Hematopoietic multipotent progenitor cell treated with erythropoietin and hydrocortisone succinate and interleukin-3 and kit ligand, for 15 days (in vitro differentiated cells): ENCODE measurements at places on chromosomes 2 and 18.

DNA sequence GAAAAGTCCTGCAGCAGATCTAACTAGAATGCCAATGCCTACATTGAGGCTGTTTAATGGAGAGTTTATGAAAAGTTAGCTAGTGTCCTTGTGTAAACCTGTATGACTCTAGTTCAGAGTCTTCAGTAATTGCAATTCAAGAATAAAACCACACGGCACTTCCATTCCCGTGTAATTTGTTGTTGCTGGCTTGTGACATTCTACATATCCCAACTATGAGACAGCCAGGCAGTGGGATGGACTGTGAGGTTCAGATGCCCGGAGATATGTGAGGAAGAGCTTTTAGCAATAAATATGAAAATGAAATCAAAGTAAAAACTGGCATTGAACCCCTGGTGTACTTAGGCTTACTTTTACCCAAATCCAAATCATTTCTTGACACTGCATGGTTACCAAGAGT, 263.4 kb downstream of the NEDD4L start:
- DNase-seq, result no peak

DNA sequence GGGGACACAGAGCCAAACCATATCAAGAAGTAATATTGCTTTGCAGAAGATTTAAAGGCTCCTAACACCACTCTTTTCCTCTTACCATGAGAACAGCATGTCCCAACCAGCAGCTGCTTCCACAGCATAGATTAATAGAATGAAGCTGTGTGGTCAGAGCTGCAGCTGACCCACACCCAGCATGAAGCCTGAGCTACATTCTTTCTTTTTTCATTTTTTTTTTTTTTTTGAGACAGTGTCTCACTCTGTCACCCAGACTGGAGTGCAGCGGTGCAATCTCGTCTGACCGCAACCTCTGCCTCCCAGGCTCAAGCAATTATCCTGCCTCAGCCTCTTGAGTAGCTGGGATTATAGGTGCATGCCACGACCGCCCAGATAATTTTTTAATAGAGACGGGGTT, 289.8 kb downstream of the RAD51AP2 start:
- DNase-seq, result no peak

- DNase-seq, result no peak
Measured at GRCh38 chr2:105394951-105395611, 3.8 kb downstream of the FHL2 start.

DNA sequence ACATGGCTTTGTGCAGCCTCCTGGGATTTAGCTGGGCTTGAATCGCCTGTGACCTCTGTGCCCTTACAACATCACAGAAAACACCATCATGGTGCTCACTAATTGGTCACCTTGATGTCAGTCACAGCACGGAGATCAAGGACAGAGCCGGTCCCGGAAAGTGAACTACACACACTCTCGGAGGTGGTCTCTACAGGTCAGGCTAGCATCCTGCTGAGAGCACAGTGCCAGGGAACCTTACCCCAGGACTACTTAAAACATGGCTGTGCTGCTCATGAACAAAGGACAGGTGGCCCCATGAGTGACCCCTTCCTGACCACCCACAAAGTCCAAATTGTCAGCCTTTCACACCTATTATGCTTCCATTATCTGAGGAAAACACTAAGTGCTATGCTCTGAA, 1782.1 kb upstream of the CELF4 start:
- no peak for DNase-seq

- DNase-seq, result no peak
Measured at GRCh38 chr2:233758849-233759248, 1.2 kb upstream of the UGT1A1 start.

DNA sequence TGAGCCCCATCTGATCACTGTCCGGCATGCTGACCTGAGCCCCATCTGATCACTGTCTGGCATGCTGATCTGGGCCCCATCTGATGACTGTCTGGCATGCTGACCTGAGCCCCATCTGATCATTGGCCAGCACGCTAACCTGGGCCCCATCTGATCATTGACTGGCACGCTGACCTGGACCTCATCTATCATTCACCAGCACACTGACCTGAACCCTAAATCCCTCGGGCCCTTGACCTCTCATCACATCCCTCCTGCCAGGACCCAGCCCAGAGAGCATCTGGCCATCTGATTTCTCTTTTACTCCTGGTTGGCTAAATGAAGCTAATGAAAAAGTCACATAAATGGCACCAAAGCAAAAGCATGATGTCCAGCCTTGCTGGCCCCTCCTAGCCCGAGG, 207.1 kb downstream of the NDUFA10 start:
- no peak for DNase-seq

DNA sequence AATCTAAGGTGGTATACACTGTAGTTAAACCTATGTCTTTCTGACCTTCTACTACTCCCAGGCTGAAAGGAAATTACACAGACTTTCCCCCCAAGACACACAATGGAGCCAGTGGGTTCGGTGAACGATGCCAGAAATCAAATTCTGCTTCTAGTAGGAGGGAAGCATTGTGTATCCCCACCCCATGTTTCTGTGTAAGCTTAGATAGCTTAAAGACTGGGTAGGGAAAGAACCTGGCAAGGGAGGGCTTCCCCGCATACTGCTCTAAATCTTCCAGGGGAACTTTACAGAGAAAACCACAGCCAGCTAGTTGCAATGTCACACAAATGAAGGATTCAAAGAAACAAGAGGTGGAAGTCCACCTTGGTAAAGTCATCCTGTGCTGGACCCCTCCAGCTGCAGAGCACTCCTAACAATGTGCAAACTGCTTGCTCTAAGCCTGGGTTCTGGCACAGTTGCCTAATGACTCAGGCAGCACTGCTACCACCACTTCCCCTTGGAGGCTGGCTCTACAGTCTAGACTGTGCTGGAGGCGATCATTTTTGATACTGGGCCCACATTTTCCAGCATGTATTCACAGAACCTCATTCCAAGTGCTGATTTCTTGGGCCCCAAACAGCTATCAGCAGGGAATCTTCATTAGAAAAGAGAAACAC, 47.5 kb downstream of the TRIB2 start:
- DNase-seq, result no peak

DNA sequence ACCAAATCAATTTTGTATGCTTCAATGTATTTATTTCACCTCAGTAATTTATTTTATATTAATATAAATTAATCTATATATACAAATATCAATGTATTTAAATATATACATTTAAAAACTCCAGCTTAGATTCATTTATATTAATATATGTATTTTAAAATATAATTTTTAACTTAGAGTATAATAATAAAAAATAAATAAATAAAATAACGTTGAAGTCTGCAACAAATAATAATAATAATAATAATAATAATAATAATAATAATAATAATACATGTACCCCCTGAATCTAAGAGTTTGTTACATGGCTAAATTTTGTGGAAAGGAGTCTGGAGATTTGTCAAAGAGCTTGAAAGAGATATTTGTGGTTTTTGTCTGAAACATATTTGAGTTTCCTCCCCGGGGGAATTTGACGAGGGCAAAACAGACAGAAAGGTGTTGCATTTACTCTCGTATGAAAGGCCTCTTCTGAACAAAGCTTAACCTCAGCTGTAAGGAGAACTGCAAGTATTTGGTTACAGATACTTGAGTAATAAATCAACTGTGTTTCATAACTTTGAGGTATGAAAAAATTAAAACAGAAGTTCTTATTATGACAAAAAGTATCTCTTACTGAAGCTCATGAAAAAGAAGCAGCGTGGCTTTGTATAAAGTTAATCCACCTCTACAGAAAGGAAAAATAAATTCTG, 93.4 kb downstream of the CDH19 start:
- no peak for DNase-seq

- DNase-seq, result no peak
Measured at GRCh38 chr2:66433945-66434678, 813 bp upstream of the MEIS1 start.

DNA sequence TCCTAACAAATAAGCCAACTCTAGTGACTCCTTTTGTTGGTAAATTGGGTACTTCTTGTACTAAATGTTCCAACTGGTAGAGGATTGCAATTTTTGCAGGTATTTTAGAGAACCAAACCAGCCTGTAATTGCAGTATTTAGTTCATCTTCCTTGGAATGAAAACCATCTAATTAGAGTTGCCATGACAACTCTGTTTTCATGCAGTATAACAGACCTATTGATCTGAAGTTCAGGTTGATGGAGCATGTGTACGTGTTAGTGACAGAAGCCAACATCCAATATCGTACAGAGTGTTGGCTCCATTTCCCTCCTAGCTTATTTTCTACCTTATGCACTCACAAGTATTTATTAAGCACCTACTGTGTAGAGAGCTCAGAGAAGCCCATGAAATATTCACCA, 176.3 kb upstream of the FOSL2 start:
- DNase-seq, result no peak

DNA sequence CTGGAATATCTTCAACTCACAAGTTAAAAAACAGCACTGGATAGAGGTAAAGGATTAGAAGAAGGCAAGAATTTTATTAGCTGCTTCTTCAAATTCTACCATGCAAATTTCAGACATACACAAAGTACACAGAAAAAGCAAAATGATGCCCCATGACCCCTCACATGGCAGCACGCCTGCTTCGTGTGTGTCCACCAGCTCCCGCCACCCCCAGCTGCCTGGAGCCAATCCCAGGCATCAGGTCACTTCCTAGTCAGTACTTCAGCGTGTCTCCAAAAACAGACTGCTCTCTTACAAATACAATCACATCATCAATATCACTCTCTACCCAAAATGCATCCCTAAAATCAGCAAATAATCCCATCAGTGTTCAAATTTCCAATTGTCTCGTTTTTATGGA, 35.8 kb downstream of the IMPA2 start:
- no peak for DNase-seq

- no peak for DNase-seq
Measured at GRCh38 chr2:131036269-131036668, 57.0 kb downstream of the FAM168B start.

DNA sequence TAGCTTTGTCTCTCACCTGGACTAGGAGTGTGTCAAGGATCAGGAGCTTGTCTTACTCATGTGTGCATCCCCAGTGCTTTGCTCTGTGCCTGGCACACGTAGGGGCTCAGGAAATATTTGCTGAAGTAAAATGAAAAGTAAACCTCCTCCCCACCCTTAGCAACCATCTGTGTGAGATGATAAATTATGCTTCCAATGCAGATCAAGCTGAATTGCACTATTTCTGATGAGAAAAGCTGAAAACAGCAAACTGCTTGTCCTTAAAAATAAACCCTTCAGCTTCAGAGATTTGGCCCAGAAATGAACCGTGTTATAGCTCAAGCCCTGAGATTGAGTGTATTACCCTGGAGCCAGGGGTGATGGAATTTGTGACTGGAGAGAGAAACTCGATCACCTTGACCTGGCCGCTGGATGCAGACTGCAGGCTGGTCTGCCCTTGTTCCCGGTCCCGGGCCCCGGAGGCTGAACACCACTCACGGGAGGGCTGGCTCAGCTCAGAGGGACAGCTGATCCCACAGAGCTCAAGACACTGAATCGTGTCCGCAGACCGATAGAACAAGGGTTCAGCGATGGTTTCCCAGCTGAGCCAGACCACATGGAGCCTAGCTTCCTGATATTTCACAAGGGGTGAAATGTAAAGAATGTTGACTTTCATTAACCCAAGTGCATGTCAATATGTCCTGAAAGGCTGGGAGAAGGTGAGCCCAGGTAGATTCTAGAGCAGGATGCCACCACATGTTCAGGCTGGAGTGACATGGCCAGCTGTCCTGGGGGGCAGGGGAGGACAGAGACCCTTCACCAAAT, 50.5 kb downstream of the DDX1 start:
- DNase-seq, result no peak

DNA sequence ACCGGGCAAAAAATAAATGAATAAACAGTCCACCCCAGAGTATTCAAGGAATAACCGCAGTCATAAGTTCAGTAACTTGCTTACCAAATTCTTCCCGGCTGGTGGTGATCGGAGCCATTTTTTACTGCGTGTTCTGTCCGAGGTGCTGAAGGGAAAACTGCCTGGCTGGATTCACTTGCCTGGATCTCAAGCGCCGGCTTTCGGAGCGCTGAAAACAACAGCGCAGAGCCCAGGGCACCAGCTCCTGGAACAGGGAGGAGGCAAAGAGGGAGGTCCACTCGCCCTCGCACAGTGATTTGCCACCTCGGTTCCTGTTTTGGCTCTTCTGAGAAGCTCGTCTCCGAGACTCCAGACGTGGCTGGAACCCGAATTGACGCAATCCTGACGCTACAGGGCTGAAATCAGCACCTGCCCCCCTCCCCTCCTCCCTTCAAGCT, at the start of gene SYT4:
Gene SYT4, minus strand, starts transcription at position 327 of the 437 bp plus-strand sequence. Its CDS starts 209 bp downstream, at position 118.
- no peak for DNase-seq

DNA sequence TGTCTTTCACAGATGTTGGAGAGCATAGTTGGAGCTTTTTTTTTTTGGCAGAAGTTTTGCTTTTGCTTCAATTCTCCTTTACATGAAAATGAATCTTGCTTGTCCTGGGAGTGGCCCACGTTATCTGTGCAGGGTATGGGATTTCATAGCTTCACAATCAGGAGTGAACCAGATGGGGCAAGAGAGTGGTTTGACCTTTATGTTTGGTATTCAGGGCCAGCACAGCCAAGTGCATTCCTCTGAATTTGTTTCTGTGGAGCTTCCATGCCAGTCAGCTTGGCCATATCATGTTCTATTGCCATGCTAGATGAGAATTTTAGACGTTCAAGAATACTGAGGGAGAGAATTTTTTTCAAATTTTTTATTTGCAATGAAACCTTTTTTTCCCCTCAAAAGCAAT, 116.6 kb downstream of the PRPF40A start:
- no peak for DNase-seq

DNA sequence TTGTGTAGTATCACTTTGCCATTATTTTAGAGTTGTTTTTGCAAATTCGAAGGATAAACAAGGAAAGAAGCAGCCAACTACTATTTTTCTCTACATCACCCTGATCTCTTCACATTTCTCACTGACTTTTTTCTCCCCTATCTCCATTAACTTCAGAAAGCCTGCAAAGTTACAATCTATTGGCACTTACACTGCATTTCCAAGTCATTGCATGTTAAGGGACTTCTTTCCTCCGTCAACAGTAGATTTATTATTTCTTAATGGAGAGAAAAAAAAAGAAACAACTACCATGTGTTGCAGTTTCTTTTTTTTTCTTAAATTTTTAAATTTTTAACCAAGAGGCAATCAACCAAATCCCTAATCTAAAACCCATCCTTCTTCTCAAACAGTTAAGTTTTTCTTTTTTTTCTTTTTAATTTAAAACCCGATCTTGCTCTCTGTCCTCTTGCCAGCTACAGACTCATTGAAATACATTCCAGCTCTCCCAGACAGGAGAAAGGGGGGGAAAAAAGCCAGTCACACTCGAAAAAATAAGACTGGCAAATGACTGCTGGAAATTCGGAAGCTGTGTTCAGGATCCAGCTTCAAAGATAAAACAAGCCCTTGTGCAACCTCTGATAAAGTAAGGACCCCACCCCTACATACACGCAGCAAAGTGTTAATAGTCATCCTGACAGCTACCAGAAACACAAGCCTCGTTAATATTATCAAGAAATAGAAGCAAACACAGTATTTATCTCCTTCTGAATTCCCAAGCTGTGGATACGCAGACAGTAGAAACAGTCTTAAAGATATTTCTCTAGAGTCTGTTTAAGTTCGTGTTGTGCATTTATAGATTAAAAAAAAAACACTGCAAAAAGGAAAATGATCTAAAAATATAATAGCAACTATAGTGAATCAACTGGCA, 1.3 kb downstream of the LRRTM4 start:
- DNase-seq, result no peak
